ENCODE measurements at places on chromosomes 3 and 15.

GRCh38 chr15:28946803-28947202, 61.0 kb downstream of the APBA2 start:
- no peak for DNase-seq

DNA sequence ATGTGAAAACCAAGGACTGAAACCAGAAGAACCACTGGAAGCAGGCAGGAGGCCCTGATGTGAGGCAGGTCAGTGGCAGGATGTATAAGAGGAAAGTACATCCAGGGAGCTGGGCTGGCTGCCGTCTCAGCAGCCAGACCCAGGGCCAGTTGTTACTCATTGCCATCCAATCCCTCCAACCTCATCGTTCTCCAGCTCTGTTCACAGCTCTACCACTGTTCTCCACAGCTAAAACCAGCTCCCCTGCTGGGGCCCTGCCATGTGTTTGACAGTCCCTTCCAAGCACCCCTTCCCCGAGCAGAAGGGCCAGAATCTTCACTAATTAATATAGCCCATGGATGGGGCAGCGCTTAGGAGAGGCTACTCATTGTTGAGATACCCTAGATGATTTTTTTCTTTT, 206.6 kb downstream of the MECOM start:
- DNase-seq: no peak

GRCh38 chr15:43134157-43134635, 810 bp downstream of the TMEM62 start:
- DNase-seq: no peak

- DNase-seq: no peak
Measured at GRCh38 chr3:64131725-64132469, 93.4 kb downstream of the PRICKLE2 start.

DNA sequence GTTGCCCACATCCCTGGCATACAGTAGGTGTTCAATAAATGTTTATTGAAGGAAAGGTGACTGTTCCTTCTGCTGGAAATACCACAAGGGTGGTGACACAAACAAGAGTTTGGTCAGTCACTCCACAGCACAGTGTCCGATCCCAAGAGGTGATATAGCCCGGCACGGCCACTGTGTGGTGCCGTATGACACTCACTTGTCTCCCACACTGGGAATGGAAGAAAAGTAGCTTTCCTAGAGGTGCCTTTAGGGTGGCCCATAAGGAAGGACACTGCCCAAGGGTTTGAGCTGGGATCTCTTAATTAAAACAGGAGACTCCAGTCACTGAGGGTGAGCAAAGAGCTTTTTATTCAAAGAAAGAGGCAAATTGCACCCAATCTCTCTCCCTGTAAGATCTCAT, 40.5 kb downstream of the TGM4 start:
- DNase-seq: no peak

DNA sequence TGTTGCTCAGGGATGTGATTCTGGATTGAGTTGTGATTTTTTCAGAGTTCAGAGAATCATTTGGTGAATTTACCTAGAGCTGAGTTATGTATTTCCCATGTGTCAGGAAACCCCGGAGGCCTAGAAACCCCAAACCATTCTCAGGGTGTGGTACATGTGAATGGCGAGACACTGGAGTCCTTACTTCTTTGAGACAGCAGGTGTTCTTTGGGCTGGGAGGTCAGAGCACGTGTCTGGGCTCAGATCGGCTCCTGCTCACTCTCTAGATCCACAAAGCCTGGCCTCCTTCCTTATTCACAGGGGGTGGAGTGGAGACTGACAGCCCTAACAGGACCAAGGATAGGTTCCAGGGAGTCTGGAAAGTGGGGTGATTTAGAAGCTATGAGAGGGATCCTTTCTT, 145.8 kb downstream of the CHDH start:
- DNase-seq: no peak

DNA sequence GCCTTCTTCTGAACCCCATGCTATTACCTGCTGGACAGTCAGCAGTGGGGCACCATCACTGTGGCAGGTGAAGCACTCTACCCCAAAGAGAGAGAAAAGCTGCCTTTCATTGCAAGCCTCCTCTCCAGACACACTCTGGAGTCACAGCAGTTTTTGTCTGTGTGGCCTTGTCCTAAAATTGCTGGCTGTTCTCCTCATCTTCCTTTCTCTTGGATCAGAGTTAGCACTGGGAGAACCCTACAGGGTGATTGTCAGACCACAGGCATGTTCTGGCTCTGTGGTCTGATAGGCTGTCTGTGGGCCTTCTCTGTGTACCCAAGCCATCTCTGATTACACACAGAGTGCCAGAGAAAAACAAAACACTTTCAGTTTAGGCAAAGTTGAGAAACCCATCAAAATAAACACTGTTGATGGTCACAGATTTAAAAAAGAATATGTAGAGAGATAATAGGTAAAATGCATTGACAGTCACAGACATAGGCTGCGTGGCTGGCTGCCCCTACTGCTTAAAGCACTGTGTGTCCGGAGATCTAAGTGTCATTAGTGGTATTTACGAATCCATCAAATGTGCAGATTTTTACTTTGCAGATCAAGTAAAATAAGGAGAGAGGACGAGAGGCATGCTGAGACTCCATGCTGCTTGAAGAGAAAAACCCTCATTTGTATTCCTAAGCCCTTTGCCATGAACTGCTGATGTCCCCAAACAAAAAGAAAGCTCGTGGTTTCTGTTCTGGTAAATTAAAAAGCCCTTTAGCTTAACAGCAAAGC, 689.9 kb downstream of the TUSC7 start:
- no peak for DNase-seq

DNA sequence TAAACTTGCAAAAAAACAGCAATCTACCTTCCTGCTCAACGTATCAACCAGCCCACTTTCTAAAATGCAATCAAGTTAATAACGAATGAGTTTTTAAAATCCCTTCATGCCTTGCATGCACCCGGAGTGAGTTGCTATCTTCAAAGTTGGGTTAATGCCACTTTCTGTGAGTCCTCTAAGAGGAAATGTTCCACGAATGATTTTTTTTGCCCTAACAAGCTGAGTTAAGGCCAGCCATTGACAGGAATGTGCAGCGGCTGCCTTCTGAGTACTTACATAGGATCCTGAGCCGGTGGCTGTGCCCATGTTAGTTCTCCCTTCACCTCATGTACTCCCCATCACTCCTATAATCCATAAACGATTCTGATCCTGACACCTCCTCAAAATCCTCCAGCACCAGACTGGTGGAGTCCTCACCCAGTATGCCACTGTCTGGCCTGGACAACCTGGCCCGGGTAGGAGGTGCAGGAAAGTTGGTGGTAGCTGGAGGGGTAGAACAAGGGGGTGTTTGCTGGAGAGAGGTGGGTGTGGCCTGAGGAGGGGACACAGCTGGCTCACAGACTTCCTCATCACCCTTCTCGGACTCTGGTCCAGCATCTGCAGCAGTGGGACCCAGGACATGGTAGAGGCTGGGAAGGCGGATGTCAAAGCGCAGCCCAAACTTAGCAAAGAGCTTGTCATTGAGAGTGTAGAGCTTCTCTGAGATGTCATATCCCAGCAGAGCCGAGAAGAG, 12.4 kb downstream of the POPDC2 start:
- no peak for DNase-seq

GRCh38 chr3:152961323-152961722, 126.4 kb downstream of the P2RY1 start:
- no peak for DNase-seq

DNA sequence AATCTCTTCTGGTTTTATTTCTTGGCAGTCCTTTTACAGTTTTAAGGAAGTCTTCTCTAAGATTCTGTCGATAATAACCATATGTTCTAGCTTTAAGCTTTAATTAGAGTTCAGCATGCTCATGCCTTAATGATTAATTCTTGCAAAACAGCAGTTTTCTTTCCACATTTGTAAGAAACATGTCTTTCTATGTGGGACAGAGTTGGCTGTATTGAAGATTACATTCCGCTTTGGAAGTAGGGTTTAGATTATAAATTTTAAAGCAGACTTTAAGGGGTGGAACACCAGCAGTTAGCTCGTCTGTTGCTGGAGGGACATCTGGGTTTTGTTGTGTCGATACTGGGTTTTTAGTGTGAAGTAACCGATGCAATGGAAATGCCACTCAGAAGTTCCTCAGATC, 35.3 kb downstream of the SQOR start:
- DNase-seq: no peak

DNA sequence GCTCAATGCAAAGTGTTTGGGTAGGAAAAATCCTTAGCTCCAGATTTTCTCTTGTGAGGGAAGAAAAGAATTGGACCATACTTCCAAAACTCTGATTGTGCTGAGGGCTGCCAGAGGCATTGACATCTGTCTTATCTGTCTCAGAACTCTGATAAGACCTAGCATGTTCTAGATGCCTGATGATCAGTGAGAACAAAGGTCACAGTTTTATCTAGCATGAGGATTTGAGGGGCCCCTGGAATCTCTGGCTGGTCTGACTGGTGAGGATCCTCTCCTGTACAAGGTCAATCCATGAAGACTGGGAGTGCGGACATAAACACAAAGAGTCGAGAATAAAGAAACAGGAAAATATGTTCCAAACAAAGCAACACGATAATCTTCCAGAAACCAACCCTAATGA, 40.1 kb downstream of the GPR149 start:
- no peak for DNase-seq

GRCh38 chr3:183613366-183614285, 21.8 kb upstream of the KLHL24 start:
- no peak for DNase-seq
